ENCODE measurements at places on chromosomes 13 and 19.

GRCh38 chr13:34349091-34349722, 531.3 kb downstream of the RFC3 start:
- DNase-seq, result no peak

GRCh38 chr19:47756953-47757608, 11.7 kb downstream of the NOP53 start:
- no peak for DNase-seq

DNA sequence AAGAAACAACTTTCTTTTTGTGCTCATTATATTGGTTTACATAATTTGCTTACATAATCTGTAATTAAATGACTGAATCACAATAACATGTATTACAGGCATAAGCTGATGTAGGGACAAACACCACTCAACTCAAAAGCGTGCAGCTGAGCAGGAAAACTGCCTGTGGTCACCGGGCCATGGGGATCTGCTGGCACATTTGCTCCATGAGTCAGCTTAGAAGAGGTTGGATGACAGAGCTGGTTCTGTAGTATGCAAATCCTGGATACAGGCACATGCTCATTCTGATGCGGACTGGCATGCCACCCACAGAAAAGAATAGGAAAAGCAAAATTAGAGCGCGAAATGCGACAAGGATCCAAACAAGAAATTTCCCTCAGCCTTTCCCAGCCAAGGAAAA, 128.6 kb downstream of the USP12 start:
- DNase-seq, result no peak

DNA sequence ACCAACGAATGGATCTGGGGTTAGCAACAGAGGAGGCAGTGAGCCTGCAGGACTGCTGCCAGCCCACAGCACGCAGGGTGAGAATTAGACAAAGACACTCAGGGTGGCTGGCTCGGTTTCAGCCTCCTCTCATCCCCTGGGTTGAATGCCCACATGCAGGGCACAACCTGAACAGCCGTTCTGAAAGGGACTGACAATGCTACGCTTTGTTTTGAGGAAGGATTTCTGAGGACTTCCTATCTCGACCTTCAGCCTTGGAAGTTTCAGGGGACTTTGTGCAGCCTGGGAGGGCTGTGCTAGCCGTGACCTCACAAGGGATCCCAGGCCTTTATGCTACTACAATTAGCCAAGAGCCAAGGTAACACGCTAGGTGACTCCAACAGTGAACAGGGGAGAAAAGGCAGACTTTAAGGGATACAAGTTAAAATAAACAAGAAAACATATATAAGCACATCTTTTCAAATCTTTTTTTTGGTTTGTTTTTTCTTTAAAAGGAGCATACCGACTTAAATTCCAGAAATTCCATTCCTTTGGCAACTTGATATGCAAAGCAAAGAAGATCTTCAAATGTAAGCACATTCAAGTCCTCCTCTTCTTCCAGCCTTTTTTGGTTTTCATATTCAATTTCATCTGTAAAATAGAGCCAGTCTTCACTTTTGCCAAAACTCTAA, 34.5 kb upstream of the URAD start:
- DNase-seq, result no peak

- no peak for DNase-seq
Observed at GRCh38 chr13:97285221-97285955, 63.3 kb downstream of the MBNL2 start.

GRCh38 chr19:6528544-6529121, 2.2 kb upstream of the TNFSF9 start:
- DNase-seq, result no peak

- DNase-seq, result no peak
Observed at GRCh38 chr19:53907690-53908089, 1.4 kb upstream of the CACNG7 start.

- no peak for DNase-seq
Observed at GRCh38 chr19:48421548-48421947, 24.2 kb upstream of the GRWD1 start.

GRCh38 chr19:55088543-55089341, 13.1 kb downstream of the EPS8L1 start:
- peak; percentile 55 for DNase-seq

DNA sequence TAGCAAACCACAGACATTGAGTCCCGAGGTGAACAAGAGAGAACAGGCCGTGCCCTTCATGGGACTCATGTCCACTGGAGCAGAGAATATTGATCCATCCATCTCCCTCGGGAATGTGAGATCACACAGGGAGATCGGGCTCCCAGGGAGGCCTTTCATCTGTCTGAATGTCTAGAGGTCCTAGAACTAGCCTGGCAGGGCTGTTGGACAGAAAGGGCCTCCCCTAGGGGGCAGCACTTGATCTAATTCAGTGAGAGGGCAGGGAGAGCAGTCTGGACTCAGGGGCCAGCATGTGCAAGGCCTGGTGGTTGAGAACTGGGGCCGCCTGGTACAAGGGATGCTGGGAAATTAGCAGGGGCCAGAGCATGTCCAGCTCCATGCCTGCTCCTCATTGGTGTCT, 4.3 kb downstream of the RUVBL2 start:
- no peak for DNase-seq

DNA sequence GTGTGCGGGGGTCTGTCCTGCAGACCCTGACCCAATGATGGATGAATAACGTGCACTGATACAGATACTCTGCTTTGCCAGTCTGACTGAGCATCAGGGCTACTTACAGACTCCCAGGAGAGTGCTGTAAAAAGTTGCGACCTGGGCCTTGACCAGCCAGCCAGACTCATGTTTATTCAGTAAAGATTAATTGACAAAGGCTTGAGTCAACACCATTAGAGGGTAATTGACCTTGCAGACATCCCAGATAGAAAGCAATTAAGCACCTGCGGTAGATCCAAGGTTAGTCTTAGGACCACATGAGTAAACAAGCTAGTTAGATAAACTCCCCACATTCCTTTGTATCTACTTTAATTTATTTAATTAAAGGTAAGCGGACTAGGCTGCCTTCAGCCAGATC, 10.4 kb downstream of the NUDT19 start:
- DNase-seq, result no peak

- DNase-seq, result no peak
Observed at GRCh38 chr19:38209671-38210457, 14.2 kb downstream of the DPF1 start.

- DNase-seq, result no peak
Observed at GRCh38 chr13:113089693-113090414, 15.7 kb upstream of the F7 start.

DNA sequence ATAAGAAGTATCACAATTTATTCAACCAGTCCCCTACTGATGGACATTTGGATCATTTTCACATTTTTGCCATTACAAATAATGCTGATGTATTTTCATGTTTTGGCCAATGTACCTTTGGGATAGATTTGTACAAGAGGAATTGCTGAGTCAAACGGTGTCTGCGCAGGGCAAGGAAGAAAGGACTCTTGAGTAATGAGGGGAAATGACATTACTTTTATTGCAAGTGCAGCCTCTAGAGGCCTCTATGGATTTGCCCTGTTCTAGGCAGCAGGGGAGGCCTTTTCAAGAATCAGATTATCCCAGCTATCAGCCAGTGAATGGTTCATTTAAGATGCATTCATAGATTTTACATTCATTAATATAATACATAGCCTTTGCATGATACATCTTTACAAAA, 32.9 kb upstream of the GTF3A start:
- no peak for DNase-seq

DNA sequence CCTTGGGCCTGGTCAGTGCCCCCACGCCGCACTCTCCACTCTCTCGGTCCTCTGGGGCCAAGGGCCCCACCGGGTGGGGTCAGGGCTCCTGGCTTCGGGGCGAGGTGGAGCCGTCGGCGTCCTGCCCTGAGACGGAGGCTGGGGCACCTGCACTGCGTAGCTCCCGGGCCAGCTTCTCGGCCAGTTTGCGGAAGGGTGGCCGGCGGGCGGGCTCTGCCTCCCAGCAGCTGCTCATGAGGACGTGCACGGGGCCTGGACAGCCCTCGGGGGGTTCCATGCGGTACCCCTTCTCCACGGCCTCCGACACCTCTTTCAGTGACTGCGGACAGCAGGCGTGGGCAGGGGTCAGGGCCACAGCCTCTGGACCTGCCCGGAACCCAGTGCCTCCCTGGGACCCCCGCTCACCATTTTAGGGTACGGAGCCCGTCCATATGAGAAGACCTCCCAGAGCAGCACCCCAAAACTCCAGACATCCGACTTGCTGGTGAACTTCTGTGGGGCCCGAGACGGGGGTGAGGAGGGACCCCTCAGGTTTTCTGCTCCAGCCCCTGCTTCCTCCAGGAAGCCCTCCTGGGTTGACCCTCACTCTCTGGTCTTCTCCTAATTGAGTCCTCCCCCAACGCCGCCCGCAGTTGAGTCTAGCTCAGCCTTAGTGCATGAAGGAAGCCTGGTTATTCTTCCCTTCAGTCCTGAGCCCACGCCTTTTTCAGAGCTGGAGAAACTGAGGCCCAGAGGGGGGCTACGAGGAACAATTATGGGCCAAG, 6.3 kb upstream of the RAX2 start:
- no peak for DNase-seq

GRCh38 chr13:108984251-108984920, 355.0 kb downstream of the MYO16 start:
- DNase-seq, result no peak

- no peak for DNase-seq
Observed at GRCh38 chr19:36686365-36687213, 823 bp upstream of the ZNF567 start.

DNA sequence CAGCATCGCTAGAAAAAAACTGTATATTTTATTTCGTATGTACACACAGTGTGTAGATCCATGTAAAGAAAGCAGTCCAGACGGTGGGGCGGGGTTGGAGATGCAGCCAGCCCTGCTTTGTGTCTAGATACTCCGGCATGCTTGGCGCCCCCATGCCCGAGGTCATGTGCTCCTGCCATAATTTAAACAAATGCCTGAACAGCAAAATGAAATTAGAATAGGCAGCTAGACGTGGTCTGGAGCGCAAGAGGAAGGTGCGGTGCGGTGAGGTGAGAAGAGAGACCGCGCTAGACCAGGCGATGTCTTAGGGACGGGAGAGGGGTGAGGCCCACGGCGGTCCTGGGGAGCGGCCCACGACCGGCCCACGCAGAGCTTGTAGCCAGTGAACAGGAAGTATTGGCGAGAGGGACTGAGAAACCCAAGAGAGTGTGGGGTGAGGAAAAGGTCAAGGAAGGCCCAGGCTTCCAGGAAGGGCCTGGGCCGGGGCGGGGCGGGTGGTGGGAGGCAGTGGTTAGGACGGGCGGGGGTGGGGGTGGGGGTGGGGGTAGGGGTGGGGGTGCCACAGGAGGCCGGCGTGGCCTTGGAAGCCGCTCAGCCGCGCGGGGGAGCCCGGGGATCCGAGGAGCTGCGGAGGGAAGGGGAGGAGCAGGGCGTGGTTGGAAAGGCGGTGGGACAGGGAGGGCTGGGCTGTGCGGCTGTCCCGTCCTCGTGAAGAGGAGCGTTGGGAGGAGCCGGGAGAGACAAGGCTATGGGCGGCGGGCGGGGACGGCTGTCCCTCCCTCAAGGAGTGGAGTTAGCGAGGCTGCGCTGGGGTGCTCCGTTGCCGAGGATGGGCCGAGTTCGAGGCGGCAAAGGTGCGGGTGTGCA, 254.7 kb upstream of the SGCG start:
- no peak for DNase-seq

GRCh38 chr13:33369073-33369472, 83.5 kb upstream of the STARD13 start:
- no peak for DNase-seq

DNA sequence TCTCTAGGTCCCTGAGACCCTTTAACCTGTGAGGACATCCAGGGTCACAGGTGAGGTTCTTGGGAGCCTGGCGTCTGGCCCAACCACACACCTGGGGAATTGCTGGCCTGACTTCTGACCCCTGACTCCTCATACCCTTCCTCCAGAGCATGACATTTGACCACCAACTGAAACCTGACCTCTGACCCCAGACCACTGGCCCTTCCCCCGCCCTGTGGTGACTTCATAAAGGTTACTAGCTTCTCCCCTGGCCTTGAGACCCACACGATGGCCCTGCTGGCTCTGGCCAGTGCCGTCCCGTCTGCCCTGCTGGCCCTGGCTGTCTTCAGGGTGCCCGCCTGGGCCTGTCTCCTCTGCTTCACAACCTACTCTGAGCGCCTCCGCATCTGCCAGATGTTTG, at the start of gene SPACA6:
SPACA6 (plus strand) TSS at position 71 of the 400 bp plus-strand sequence; CDS start at position 268, 197 bp downstream.
- no peak for DNase-seq

DNA sequence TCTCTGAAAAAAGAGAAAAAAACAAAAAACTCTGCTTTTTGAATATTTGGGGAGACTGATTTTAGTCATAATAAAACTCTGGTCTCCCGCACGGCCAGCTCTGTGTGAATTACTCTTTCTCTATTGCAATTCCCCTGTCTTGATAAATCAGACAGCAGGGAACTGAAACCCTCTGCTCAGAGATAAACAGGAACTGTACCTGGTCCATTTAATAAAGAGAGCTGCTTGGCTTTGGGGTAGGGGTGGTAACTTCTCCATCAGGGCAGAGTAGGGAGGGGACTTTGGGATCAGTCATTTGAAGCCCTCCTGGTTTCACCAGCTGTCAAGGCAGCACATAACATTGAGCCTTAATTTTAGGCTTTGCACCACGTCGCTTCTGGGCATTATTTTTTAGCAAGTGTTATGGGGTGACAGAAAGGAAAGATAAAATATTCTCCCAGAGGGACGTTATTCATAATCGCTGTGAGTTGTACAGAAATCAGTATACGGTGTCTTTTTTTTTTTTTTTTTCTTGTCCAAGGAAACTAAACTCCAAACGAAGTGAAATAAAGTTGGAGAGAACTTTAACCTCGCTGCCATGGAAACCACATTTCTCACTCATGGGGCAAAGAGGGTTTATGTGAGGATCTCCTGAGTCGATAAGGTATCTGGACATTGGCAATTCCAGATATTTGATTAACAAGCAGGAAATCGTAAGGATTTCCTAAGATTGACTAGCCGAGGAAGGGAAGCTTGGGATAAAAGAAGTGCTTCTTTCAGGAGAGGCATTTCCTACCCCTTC, 99.0 kb upstream of the MRI1 start:
- no peak for DNase-seq

GRCh38 chr19:4730740-4731171, 7.1 kb upstream of the DPP9 start:
- DNase-seq, result no peak

DNA sequence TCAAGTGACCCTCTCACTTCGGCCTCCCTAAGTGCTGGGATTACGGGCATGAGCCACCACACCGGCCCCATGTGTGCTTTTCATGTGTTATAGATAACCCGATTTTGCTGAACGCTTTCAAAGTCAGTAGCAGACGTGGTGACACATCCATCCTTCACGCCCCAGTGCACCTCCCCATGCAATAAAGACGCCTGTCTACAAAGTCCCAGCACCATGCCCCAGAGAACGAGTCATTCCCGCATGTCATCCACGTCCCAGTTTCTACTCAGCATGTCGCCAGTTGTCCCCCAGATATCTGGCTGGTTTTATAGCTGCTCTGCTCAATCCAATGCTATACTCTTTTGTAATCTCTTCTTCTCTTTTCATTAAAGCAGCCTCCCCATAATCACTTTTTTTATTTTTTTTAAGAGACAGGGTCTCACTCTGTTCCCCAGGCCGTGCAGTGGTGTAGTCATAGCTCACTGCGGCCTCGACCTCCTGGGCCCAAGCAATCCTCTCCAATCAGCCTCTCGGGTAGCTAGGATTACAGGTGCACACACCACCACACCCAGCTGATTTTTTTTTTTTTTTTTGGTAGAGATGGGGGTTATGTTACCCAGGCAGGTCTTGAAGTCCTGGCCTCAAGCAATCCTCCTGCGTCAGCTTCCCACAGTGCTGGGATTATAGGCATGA, 42.5 kb downstream of the DNM2 start:
- no peak for DNase-seq

Data from stimulated activated CD8-positive, alpha-beta memory T cell treated with anti-CD3 and anti-CD28 coated beads, Interleukin-7, amount 100 ng/mL, for 1 hour (primary cell).